Vagina (tissue), 2 donors: ENCODE measurements at places on chromosomes 7 and 10. TPM values are rescaled to one million over a fixed set of nuclear protein-coding genes. Genes with fewer than 3 reads are reported as not detected.

The CPN1 gene
- total RNA-seq: not detected

The GPNMB gene
- total RNA-seq: 113 TPM

The MBL2 gene
- not detected for total RNA-seq

The UNCX gene
- total RNA-seq: not detected

The HOXA4 gene
- 0.98 TPM for total RNA-seq

The FAM221A gene
- 4.7 TPM for total RNA-seq

The NCF1 gene
- total RNA-seq: not detected

The COL1A2 gene
- 199 TPM for total RNA-seq

The NUDT13 gene
- total RNA-seq: 2.9 TPM

The TFPI2 gene
- 0.74 TPM for total RNA-seq

The OR2A7 gene
- total RNA-seq: 7.4 TPM

The MYL7 gene
- not detected for total RNA-seq
